ENCODE measurements at places on chromosomes 6 and 20.
A peak's percentile ranks its signal among the peaks of the same experiment; 100 is the strongest.

DNA sequence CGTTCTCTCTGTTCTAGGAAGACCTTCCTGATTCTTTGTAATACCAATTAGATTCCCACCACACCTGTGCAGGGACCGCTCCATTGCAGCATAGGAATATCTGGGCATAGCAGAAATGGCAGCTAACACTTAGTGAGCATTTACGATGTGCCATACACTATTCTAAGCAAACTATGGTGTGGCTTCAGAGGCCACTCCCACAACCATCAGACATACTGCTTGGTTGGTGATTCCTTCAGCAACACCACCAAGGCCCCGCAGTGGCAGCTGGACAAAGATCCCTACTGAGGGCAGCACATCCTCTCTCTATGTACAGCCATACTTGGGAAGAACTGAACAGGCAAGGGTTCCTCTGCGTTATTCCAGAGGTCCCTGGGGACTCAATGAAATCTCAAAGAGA, 6.2 kb downstream of the KCNK5 start:
- DNase-seq, result no peak

DNA sequence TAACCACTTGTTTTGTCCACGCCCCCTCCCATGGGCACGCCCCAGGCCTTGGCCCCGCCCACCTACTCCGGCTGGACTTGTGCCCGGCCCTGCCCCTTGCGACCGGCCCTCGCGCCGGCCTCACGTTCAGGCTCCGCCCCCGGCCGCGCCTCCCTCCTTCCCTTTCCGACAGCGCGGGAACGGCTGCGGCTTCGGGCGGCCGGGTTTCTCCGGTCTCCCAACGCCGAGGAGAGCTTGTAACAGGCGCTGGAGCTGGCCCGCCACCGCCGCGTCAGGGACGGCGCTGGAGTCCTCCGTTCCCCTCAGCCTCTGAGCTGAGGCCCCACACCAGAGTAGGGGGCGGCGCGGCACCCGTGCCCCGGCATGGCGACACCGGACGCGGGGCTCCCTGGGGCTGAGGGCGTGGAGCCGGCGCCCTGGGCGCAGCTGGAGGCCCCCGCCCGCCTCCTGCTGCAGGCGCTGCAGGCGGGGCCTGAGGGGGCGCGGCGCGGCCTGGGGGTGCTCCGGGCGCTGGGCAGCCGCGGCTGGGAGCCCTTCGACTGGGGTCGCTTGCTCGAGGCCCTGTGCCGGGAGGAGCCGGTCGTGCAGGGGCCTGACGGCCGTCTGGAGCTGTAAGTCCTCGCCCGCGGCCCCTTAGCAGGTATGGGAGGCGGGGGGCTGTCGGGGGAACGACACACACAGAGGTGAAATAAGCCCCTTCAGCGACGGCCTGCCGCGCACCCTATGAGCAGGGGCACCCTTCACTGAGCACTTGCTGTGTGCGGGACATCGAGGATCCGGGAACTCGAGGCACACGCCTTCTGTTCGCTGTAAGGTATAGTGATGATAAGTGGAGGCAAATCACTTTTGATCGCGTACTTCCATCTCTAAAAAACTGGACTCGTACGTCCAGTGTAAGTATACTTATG, at the start of gene FANCE:
FANCE (plus strand) TSS at position 156 of the 908 bp plus-strand sequence; CDS start at position 364, 208 bp downstream.
- peak; percentile 93 for DNase-seq

DNA sequence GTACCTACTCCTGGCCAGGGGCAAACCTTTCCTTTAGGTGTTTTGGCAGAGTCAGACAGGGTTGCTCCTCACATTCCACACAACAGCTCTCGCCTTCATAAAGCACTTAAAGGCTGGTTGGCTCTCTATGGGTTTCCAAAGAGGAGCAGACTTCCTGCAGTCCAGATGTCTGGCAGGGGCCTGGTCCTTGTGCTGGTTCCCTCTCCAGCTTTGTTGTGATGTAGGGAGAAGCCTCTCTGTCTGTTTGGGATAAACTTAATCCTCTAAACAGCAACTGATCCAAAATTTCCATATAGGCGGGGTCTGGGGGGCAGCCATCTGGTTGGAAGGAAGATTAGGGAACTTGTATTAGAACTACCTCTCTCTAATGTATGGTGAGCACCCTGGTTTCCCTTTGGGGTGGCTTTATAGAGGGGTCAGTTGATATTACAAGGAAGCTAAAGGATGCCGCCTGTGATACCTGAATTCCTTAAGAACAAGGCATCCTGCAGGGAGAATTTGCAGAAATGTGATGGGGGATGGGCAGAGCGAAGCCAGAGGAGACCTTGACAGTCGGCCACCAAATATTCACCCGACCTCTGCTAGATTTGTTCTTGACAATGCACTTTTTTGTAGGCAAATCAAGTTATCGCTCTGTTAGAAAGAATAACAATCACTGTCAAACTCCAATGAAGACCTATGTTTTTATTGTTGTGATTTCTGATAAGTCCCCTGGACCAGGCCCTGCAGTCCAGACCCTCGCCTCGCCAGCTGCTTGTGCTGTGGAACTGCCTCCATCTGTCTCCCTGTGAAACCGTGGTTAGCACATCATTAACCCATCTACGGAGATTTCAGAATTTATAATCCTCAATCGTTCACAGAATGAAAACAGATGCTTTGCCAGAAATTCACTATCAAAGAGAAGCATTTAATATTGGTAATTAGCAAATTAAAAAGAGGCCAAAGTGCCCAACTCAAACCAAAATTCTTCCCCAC, 94.0 kb upstream of the RALGAPA2 start:
- DNase-seq, result no peak

GRCh38 chr20:3461211-3461771, 9.5 kb upstream of the ATRN start:
- DNase-seq, result no peak

DNA sequence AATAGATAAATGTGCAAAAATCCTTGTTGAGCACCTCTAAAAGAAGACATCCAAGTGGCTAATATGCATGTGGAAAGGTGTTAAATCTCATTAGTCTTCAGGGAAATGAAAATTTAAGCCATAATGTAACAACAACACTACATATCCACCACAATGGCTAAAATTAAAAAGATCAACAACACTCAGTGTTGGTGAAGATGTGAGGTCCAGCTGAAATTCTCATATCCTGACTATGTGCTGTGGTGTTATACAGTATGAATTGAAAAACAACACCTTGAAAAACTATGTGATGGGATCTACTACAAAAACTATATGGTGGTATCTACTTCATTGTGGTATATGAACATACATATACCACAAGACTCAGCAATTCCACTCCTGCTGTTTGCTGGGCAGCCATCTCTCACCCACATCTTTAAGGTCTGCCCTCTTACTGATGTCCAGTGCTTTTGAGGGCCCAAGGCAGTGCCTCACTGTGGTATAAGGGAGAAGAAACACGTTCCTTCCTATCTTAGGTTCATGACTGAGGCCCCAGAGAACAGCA, 146.4 kb downstream of the CD83 start:
- no peak for DNase-seq

GRCh38 chr6:20126102-20126752, 86.0 kb downstream of the MBOAT1 start:
- no peak for DNase-seq

DNA sequence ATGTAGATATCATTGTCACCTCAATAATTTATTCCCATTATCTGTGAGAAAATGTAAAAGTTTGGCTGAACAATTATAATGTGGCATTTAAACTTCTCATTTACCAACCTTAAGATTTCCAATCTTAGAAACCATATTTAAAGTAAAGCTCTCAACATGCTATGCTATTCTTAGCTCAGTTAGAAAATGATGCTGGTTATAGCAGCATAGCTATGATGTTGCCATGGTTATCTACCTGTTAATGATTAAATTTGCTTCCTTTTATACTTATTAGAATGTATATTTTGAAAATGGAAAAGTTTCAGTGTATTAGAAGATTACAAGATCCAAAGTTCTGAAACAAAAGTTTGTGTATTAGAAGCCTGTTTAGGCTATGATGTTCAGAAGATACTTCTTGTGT, 110.1 kb downstream of the GPR63 start:
- no peak for DNase-seq

GRCh38 chr6:160348223-160349019, at the start of gene SLC22A3:
Gene SLC22A3, plus strand, starts transcription at chr6:160348378. Its CDS starts 42 bp downstream, at chr6:160348420.
- DNase-seq, result peak; percentile 20

Measured in stimulated activated CD4-positive, alpha-beta T cell treated with anti-CD3 and anti-CD28 coated beads, Interleukin-2, amount 100 ng/mL, for 24 hours (primary cell).